ENCODE measurements at places on chromosomes 3 and 15.

- DNase-seq = no peak
Observed at GRCh38 chr3:178804606-178805005, 267.0 kb downstream of the ZMAT3 start.

DNA sequence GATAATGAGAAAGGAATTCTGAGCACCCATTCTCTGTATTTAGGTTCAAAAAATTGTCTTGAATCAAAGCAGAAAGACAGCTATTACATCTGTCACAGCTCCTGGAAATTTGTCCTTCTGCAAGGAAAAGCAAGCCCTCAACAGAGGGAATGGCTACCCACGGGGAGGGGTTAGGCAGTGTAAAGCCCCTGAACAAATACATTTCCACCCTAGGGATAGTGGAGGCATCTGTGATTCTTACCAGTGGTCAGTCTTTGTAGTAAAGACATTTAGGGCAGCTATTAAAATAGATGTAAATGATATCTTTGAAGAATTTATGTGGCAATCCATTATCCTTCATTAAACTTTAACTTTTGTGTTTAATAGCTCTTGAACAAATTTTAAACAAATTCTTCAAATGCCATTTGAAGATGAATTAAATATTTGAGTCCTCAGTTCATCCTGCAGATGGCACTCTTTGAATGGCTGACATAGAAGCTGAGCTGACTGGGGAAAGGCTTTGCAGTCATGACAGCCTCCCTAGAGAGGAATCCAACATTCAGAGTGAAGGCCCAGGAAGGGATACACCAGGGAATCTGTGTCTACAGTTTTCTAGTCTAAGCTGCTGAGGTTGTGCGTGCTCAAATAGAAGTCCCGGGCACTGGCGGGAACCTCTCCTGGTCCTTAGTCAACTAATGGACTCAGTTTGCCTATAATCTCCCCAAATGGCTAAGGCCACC lies 359.7 kb upstream of the ROPN1 start:
- peak; percentile 47 for DNase-seq

DNA sequence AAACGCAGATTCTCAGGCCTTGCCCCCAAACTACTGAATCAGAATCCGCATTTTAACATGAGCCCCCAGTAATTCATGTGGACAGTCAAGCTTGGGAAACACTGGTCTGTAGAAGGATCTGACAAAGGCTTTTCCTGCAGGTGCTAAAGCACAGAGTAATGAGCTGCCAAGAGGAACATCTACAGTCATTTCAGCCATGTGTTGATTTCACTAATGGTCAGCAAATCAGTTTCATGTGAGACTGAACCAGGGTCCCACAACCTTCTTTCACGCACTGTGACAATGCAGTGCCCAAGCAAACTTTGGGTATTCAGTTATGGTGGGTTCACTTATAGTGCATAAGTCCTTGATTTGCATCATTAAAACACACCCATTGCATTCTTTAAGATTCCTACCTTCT lies 237.6 kb downstream of the TUSC7 start:
- no peak for DNase-seq

DNA sequence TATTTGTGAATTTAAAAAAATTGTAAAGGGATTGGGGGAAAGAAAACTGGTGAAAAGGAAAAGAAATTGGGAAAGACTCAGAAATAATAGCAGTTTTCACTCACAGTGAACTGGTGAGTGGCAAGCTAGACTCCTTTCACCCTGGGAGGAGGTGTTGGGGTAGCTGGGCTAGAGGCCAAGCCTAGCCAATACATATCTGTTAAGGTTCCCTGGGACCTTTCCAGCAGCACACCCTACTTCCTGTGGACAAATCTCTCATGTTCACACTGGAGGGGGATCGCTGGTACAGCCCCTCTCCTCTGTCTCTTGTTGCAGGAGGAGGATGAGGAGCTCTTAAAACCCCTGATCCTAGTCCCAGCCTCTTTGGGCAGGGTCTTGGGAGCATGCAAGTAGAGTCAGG lies 3.7 kb upstream of the RPP25 start:
- DNase-seq = no peak

DNA sequence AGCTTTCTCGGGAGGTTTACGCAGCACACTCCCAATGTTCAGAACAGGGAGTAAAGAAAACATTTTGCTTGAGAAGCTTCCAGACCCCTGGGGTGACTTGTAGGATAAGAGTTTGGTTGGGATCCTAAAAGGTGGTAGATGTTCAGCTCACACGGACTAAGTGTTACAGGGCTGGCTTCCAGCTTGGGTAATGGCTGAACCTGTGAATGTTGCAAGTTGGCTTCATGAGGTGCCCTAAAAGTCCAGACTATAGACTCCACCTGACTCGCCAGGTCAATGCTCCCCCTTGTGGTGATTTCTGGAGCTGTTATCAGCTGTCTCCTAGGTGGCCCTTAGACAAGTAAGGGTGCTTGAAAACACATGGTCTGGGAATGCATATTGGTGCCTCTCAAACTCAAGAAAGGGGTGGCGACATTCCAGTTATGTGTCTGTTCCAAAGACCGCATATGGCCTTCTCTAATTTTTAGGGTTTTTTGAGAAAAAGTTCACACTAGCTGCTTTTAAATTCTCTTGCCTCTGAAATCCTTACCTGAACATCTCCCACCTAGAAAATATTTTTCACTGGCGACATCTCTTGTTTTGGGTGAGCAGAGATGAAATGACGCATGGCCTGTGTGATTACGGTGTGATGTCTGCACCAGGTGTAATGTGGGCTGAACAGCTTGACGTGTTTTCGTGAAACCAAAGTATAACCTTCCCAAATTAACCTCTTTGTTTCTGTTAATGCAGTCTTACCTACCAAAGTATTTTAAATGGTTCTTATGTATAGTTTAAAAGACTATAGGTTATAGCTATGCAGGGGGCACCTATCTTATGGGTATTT lies 175.7 kb upstream of the KBTBD8 start:
- no peak for DNase-seq

DNA sequence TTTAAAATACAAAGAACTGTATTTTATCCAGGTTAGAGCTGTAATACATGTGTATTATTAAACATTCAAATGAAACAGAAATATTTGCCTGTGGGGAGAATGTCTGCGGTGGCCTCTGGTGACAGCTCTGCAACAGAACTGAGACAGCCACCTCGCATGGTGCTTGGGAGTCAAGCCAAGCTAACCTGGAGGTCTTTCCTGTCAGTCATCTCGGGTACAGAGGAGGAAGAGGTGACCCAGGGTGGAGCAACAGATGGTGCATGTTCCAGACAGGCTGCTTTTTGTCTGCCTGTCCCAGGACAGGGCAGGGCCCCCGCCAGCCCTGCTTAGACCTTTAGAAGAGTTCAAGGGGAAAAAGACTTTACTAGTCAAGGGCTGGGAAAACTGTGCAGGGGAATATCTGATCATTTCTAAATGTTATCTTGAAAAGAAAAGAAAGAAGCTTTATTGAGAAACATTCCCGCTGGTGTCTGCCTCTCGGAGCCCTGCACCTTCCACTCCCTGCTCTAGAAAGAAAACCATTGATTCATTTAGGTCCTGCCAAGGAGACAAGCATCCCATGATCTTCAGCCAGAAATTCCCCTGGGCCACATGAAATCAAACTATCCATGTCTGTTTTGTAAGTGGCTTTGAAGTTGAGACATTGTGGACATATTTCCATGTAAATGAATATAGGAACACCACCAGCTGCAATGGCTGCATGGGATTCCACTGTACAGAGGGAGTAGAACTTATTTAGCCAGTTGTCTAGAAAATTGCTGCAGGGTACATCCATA lies 5.5 kb upstream of the NR2E3 start:
- DNase-seq = no peak

- DNase-seq = no peak
Observed at GRCh38 chr3:184691397-184692231, 20.2 kb downstream of the MAGEF1 start.

DNA sequence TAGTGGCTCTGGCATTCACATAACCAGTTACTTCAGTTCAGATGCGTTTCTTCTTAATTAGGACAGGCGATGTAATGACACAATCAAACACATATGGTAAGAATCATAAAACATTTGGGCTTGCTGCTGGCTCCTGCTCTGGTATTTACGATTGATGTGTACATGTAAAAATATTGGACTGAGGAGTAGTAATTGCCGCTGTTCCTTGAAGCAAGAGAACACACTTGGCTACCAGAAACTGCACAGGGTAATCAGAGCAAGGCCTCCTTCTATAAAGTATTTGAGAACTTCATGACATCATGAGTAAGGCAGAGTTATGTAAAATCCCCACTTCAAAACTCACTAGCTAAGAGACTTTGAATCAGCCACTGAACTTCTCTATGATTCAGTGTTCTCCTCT lies 158.1 kb downstream of the SSR3 start:
- DNase-seq = peak; percentile 17

DNA sequence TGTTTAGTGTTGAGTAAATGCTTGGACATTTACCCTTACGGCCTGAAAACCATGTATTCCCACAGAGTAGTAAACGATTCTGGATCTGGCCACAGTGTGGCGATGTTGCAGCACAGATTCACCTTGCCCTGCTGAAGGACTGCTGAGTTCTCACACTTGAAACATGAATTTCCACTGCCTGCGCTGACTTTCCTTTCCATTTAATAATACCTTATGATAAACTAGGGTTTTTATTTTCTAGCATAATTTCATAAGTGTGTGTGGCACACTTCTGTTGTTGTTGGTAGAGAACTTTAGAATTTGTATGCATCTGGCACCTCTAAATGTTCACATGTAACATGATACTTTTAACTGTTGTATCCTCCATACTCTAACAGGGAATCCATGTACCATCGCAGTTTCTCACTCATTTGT lies 53.9 kb downstream of the C3orf38 start:
- no peak for DNase-seq

DNA sequence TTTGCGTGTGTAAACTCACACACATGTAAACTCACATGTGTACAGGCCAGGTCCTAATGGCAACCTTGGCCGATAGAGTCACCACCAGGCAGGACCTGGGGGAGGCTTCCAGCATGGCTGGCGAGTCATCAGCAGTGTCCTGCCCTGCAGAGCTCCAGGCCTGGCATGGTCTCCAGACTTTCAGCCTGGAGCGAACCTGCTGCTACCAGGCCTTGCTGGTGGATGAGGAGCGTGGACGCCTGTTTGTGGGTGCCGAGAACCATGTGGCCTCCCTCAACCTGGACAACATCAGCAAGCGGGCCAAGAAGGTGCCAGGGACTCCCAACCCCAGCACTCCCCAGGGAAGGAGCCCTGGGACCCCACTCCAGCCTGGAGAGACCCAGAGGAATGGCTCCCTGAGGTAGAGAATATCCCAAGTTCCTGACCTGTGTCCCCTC lies 1.0 kb downstream of the SEMA3B start:
- DNase-seq = no peak

GRCh38 chr15:64934023-64934422 lies 22.3 kb downstream of the ANKDD1A start:
- DNase-seq = no peak

GRCh38 chr15:80893777-80894176 lies 95.8 kb downstream of the MESD start:
- DNase-seq = no peak

DNA sequence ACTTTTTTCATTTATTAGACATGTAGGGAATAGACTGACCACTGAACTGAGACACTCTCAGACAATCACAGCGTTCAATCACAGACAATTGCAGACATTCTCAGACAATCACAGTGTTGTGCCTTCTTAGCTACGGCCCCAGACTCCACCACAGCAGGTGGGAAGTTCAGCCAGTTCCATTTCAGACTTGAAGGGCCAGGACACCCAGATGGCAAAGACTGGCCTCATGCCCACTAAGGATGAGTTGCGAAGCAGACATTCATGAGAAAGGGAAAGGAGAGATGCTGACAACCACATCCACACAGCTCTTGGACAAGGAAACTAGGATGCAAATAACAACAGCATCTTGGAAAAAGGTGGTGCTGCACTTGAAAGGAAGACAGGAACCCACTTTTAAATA lies 21.9 kb upstream of the ALDH1L1 start:
- no peak for DNase-seq

- DNase-seq = no peak
Observed at GRCh38 chr15:90219421-90220141, 14.2 kb downstream of the CIB1 start.

- DNase-seq = no peak
Observed at GRCh38 chr3:124783696-124784095, 53.4 kb downstream of the UMPS start.

GRCh38 chr3:49401766-49402165 lies 10.0 kb downstream of the RHOA start:
- no peak for DNase-seq

DNA sequence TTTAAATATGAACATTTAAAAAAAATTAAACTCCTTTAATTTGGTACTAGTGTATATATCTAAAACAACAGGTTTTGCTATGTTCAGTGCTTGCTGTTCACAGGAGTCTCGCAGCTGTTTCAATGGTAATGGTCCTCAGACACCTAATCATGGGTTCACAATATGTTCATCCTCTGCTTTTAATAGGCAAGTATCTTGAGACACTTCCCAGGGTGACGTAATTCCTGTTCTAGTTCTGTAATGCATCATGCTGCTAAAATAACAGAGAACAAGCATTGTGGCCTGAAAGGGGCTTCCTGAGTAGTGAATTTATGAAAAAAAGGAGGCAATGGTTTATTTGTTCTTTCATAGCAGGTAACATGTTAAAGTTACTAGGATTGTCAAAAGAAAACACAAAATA lies 625.2 kb upstream of the GBE1 start:
- no peak for DNase-seq

DNA sequence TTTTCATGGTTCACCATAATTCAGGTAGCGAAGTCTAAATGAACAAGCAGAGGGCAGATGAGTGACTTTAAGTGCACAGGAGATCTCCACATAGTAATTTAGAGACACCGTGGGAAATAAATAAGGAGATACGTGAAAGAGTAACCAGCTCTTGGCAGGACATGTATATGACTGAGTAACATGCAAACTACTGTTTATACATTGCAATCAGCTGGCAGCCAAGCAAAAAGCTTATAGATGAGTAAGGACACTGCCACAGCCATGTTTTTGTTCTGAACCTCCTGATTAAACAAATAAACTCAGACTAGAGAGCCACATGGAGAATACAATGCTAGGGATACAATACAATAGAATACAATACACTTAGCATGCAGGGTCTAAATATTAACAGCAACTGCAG lies 252.4 kb downstream of the FHIT start:
- DNase-seq = no peak

GRCh38 chr15:45230245-45230965 lies 21.6 kb upstream of the SLC28A2 start:
- no peak for DNase-seq

Data from AG04449 (cell line).